Stimulated activated CD8-positive, alpha-beta memory T cell treated with anti-CD3 and anti-CD28 coated beads, Interleukin-15, amount 100 ng/mL, for 4 hours (primary cell): ENCODE measurements at places on chromosomes 16 and 17.

- no peak for DNase-seq
Observed at GRCh38 chr16:280005-280460, 358 bp upstream of the ARHGDIG start.

- no peak for DNase-seq
Observed at GRCh38 chr17:1643293-1643998, 2.1 kb downstream of the SCARF1 start.

DNA sequence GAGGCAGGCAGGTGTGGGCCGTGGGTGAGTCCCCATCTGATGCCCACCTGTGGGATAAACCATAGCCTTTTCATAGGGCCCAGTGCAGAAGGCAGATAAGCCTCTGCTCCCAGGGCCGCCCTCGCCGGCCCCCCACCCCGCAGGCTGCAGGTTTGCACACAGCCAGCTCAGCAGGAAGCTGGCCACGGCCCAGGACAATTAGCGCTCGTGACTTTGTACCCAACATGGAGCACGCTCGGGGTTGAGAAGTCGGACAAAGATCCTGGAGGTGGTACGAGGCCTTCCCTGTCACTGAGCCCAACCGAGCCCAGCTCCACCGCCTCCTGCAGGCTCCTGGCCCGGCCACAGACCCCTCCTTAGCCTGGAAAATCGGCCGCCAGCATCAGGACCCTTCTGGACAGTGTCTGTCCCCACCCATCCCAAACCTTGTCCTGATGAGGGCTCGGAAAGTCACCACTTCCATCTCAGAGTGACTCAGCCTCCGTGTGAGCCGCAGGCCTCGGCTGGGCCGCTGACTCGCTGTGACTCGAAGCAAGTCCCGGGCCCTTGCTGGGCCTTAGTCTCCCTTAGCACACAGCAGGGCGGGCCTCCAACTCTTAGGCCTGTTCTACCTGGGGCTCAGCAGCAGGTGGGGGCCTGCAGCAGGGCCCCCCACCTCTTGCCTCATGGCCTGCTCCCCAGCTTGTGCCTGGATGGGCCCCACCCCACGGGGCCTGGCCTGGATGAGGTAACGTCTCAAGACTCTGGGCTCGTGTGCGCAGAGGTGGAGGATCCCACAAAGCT lies 22.7 kb downstream of the FAM83G start:
- no peak for DNase-seq

- DNase-seq, result no peak
Observed at GRCh38 chr16:14320406-14320805, 249.3 kb downstream of the MRTFB start.

- DNase-seq, result no peak
Observed at GRCh38 chr17:51957786-51958185, 200.7 kb downstream of the CA10 start.

- DNase-seq, result no peak
Observed at GRCh38 chr16:59719121-59719520, 985.0 kb upstream of the GOT2 start.

DNA sequence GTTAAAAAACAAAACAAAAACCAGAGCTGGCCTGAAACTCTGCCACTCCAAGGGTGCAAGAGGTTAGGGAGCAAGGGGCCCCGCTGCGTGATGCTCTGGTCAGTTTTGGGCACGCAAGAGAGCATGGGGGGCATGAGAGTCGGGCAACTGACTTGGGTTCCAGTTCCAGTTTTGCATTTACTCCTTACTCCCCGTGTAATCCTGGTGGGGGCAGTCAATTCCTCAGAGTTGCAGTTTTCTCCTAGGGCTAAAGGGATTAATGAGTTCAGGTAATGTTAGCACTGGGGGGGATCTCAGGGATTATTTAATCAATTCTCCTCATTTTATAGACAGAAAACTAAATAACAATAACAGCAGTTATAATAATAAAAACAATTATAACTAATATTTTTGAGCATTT lies 72.9 kb upstream of the PMFBP1 start:
- DNase-seq, result no peak

- no peak for DNase-seq
Observed at GRCh38 chr17:2214929-2215615, 88.5 kb downstream of the SMG6 start.

GRCh38 chr17:17059301-17059890 lies 17.1 kb downstream of the MPRIP start:
- no peak for DNase-seq

DNA sequence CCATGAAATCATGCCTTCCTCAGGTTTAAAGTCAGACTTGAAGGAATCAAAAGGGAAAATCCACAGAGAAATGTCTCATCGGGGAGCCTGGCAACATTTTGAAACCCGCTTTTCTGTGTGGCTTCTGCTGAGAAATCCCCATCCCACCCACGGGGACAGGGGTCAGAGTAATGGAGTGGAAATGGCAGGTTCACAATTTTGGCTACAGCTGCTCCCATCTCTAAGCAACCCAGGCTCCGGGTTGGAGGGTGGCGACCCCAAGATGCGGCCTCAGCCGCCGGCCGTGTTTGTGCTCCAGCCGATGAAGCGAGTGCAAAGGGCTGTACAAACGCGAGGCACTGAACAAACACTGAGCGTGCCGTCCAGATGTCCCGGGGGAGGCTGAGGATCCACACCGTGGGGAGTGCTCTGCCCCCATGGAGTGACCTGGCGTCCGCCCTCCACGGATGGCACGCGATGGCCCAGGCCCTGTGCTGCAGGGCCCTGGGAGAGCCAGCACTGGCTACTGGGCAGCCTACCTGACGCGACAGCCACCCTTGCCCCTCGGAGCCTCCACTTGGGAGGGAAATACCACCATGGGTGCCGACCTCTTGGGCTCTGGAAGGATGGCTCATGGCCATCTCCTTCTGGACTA lies 22.2 kb downstream of the SLC43A2 start:
- DNase-seq, result no peak

GRCh38 chr16:7101054-7101453 lies 231.6 kb upstream of the RBFOX1 start:
- no peak for DNase-seq

GRCh38 chr17:2602597-2603017 lies 9.2 kb downstream of the PAFAH1B1 start:
- DNase-seq, result no peak

DNA sequence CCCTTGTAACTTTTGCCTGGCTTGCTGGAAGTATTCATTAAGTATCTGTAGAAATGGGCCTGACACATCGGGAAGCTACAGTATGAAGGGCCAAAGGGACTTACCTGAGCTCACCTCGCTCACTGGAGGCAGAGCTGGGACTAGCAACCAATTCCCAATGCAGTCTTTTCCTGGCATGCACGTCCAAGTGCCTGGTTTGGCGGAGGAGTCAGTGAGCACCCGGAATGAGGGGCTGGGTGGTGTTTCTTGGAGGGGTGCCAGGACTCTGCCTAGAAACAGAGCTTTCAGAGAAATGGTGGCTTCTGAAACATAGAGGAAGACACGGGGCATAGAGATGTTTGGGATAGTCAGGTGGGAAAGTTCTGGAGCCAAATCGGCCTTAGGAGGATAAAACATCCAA lies 18.4 kb upstream of the GPRC5C start:
- no peak for DNase-seq

DNA sequence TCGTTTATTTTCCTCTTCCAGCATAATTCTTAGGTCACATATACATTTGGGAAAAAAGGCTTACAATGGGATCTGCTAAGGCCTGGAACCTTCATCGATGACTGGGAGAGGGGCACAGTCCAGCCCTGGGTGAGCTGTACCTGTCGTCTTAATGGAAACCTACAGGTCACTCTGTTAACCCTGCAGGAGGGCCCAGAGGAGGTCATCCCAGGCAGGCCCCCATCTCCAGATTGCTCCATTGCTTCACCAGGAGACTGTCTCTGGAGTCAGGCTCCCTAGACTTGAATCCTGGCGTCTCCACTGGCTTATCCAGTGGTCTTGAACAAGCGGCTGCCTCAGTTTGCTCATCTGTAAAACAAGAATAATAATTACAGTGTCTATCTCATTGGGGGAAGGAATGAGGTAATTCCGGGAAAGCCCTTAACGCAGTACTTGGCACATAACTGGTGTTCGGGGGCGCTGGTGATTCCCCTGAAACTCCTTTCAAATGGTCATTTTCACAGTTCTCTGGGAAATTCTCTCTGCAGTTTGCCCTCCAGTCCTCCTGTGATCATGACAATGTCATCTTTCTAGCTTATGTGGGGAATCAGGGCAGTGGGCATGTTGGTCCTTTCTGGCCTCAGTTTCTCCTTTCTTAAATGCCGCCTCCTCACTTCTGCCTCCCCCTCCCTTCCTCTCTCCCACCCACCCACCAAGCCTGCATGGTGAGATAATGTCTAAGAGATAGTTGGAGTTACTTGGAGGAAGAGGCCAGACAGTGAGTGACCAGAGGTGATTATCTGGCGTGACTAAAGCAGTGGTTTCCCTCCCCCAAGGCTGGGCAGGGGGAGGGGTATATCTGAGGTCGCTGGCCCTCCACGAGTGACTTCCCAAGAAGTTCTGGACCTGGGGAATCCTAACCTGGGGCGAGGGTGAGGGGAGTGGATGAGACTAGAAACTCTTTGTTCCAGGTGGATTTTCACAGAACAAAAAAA lies 31.3 kb upstream of the TAC4 start:
- DNase-seq, result no peak

DNA sequence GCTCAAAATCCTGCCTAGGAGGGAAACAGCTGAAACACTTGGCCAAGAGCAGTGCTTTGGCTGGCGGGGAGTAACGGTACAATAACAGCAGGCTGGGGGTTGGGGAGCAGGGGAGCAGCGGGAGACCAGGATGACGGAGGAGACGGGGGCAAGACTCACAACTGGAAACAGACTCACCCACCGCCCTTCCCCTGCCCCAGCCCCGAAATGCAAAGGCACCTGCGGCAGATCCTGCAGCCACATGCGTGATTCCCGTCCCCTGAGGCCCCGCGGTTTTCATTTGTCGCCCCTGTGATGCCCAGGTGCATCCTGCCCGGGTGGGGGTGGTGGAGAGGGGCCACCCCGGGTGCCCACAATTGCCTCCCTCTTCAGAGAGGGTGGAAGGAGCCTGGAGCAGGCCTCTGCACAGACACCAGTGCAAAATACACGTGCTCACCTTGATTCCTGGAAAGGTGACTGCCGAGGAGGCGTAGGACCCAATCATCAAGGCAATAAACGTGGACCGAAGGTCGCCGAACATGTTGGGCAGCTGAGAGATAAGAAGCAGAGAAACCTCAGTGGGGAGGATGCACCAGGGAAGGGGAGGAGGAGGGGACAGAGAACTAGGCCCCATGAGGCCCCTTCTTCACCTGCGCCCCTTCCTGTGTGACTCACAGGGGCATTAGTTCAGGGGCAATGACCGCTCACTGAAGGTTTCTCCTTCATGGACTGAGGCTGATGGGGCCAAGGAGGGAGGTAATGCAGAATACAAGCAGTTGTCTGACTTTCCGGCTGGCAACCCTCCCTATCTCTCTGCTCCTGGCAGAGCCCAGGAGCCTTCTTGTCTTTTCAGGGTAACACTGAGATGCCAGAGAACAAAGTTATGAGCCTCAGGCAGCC lies 30.4 kb upstream of the PITPNA start:
- no peak for DNase-seq
